ENCODE measurements at places on chromosomes 3 and 15.
A peak's percentile ranks its signal among the peaks of the same experiment; 100 is the strongest.

DNA sequence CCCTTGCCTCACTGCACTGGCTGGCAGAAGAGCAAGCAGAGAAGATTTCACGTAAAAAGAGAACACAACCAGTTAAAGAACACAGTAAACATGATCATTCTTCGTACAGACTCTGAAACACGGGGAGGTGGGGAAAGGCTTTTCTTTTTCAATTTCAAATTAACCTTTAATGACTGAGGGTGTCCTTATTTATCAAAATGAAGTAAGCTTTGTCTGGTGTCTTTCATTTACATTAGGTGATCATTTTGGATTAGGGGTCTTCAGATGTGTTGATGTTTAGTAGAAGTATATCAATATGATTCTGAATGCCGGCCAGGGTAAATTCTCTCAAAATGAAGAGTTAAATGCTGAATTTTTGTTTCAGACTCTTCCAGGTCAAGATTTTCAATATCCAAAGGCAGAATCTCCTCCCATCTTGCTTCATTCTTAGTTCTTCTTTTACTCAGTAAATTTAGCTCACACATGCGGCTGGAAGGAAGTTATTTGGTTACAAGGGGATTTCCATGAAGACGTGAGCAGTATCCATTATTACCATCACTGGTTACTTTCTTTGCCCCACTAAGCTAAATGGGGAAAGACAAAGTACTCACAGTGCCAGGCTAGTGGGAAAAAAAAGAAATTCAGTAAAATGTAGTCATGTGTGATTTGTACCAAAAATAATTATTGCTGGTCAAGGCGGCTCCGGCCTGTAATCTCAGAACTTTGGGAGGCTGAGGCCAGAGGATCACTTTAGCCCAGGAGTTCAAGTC is 272.2 kb upstream of the NR2F2 start:
- DNase-seq, result no peak

- DNase-seq, result no peak
Measured at GRCh38 chr3:127073941-127074820, 91.3 kb downstream of the PLXNA1 start.

DNA sequence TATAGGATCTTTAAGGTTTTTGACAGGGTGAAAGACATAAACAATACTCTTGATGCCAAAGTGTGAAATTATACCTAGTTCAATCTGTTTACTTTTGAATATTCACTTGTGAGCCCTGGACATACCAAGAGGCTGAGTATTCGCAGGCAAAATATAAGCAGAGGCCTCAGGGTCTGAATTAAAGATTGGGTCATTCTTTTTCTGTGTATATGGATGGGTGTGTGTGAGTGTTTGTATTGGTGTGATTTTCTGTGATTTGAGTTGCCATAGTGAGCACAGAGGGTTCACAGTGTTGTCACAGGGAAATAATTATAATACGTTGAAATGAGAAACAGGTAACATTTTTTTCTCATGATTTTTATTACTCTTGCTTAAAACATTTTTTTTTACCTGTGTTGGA is 770.7 kb upstream of the ALCAM start:
- DNase-seq, result no peak

DNA sequence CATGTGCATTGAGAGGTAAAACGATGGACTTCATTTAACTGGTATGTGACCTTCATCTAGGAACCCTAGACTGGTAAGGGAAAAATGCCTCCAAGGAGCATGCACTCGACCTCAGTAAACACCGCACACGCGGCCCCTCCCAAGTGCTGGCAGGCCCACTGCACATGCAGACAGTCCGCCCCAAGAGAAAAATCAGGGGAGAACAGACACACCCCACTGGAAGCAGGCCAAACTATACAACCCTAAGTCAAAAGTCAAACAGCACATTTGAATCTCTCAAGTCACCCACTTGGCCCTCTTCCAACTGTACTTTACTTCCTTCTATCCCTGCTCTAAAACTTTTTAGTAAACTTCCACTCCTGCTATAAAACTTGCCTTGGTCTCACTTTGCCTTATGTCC is 250.1 kb upstream of the HES1 start:
- no peak for DNase-seq

DNA sequence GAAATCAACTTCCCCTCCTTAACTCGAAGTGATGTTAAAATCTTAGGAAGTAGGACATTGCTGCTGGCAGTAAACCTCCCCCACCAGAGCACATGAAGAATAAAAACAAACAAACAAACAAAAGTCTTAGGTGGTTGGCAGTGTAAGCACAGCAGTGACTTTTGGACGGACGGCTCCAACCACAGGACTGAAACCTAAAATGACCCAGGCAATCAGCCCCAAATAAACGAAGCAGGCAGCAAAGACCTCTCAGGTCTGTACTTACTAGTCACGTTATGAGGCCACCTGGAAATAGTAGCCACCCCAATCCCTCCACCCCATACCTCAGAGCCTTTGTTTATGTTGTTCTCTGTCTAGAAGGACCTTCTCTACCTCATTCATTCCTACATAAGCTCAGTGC is 33.5 kb upstream of the HES1 start:
- DNase-seq, result no peak

- no peak for DNase-seq
Measured at GRCh38 chr3:101095693-101096430, 102.6 kb upstream of the ABI3BP start.

DNA sequence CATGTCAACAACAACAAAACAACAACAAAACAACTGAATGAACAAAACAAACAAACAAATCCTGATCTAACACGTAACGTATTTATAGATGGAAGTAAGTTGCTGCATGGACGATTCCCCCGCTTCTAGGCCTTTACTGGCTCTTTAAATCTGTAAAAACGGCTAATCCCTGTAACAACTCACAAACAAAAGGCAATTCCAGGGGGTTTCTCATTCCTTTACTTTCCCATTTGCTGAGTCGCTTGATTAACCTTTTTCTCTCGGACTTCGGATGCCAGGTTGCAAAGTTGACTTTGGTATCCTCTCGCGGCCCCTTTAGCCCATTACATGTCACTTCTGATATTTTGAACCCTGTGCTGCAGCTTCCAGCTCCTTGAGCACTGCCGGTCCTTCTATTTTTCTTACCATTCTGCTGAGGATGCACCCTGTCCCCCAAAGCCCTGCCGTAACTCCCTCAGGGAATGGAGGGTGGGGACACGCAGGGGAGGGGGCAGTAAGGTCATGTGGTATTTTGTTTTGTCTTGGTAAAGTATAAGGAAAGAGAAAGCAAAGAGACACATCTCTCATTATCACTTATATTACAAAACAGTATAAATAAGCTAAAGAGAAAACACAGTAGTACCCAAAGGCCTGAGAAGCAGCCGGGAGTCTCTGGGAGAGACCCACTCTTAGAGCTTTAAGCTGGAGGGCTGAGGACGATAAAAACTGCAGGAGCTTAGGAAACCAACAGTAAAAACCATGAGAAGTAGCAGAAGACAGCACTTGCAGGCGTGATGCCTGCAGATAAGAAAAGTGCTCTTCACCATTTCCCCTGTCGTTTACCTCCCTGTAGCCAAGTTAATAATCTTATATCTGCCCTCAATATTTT is 457.8 kb upstream of the ZNF717 start:
- DNase-seq, result no peak

- peak; percentile 97 for DNase-seq
Measured at GRCh38 chr15:72231066-72231832, at the start of gene PKM. Gene PKM (minus strand): TSS chr15:72231190. CDS start chr15:72219097, 12,093 bp downstream.

GRCh38 chr3:62293051-62293780 is 80.1 kb downstream of the FEZF2 start:
- no peak for DNase-seq

DNA sequence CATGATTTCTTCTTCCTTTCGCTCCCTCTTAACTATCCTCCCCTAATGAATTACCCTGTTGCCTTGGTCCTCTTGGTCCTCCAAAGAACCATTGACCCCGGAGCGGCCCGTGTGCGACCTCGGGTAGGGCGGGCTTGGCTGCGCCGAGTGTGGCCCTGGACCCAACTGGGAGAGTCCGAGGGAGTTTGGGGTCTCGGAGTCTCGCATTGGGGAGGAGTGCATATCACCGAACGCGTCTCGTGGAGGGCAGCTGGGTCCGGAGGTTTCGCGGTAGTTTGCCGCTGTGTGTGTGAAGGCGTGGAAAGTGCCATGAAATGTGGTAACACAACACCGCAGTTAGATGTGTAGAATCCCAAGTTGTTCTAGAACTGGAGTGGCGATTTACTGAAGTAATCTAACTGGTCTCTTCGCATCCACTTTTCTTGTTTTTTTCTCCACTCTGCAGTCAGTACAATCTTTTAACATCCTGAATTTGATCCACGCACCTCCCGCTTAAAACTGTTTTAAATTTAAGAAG is 363 bp downstream of the GTF2E1 start:
- peak; percentile 34 for DNase-seq

DNA sequence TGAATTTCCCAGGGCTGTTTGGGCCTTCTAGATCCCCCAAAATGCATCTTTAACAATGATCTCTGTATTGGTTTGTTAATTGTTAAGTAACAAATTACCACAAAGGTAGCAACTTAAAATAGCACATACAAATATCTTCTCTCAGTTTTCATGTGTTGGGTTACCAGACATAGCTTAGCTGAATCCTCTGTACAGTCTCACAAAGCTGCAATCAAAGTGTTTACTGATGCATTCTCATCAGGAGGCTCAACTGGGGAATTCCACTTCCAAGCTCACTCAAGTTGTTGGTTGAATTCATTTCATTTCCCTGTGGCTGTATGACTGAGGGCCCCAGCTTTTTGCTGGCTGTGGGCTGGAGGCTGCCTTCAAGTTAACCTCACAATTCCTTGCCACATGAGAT is 297.6 kb downstream of the RPLP1 start:
- DNase-seq, result no peak

GRCh38 chr3:102360183-102360860 is 74.5 kb upstream of the ZPLD1 start:
- DNase-seq, result no peak

GRCh38 chr3:129045675-129046036 is 14.9 kb upstream of the GP9 start:
- DNase-seq, result no peak

GRCh38 chr3:29128001-29128400 is 152.9 kb upstream of the RBMS3 start:
- DNase-seq, result no peak

- DNase-seq, result peak; percentile 85
Measured at GRCh38 chr3:61847784-61848462, 286.6 kb downstream of the PTPRG start.

DNA sequence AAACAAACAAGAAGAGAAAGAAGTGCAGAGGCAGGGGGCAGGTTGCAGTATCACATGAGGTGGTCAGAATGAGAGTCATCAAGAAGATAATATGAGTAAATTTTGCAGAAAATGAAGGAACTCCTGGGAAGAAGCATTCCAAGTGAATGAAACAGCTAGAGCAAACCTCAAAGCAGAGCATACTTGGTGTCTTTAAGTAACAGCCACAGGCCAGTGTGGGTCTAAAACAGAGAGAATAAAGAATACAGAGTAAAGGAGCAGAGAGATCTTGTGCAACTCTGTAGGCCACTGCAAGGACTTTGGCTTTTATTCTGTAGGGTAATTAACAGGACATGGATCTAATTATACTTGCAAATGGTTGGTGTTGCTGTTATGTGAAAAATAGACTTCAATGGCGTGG is 81.3 kb downstream of the STAC start:
- DNase-seq, result peak; percentile 63

- DNase-seq, result no peak
Measured at GRCh38 chr3:53038679-53039375, 7.0 kb downstream of the SFMBT1 start.

DNA sequence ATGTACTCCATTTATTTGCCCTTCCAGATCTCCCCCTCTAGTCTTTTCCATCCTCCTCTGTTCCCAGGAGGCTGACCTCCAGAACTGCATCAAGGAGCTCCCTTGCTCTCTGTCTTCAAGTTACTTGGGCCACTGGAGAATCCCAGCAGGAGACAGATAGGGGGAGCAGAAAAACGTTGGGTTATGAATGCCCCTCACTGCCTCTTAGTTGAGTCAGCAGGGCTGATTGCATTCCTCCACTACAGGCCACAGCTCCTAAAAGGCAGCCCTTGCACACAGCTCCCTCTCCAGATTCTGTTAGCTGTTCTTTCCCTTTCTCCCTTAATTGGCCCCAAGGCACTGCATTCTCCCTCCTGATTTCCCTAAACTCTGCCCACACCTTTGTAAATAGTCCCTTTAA is 12.4 kb upstream of the CEP152 start:
- no peak for DNase-seq

- no peak for DNase-seq
Measured at GRCh38 chr3:99071096-99071495, 169.6 kb upstream of the DCBLD2 start.

DNA sequence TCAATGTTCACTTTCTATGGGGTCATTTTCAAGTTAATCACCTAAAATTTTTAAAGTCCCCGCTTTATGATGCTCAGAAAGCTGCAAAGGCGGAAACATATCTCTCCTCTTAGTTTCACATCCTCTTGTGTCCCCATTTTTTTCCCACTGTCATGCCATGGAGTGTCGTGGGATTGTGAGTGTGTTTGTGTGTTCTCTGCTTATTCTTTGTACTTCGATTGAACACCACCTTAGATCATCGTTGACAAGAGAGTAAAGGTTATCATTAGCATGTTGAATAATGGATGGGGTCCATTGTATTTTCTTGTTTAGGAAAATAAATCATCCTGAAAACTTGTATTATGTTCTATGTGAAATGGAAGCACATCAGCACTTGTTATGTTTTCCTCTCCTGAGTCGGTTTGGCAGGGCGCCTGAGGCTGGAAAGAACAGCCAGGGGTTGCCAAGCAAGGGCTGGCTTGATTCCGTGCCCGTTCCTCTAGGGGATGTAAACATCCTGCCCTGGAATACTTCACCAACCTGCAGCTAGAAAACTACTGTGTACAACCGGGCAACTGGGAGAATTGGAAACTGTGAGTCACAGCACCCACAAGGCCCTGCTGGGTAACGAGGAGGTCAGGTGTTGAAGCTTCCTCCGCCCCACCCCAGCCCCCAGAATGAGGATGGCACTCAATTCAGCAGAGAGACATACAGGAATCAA is 67.2 kb downstream of the EIF4E3 start:
- no peak for DNase-seq

GRCh38 chr3:116002235-116002634 is 378.9 kb downstream of the GAP43 start:
- no peak for DNase-seq

- no peak for DNase-seq
Measured at GRCh38 chr3:28989646-28990089, 291.2 kb upstream of the RBMS3 start.

GRCh38 chr3:73520931-73521461 is 103.7 kb downstream of the PDZRN3 start:
- DNase-seq, result peak; percentile 60

DNA sequence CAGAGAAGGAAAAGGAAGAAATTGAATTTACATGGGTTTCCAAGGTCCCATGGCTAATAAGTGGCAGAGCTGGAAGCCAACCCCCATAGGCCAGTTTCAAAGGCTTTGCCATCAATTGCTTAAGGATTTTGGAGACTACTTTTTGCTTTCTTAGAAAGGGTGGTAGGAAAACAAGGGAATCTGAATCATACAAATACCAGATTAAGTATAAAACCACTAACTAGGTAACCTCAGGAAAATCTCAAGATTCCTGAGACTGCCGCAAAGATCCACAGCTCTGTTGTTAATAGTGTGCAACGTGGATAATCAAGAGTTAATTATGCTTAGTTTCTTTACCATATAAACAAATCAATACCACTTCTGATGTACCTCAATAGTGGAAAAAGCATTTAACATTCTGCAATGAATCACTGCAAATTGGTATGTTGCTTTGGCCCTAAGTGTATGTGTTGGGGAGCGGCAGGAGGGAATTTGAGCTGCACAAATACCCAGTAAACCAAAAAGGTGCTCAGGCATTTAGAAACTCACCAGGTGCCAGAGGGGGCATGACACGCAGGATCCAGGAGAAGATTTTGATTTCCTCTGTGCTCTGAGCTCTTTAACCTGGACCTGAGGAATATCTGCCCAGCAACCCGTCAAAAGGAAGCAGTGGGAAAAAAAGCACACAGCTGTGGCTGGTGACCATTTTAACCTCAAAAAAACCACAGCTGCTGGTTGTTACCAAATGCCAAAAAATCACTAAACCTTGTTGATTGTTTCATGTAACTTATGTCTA is 22.0 kb downstream of the AADAC start:
- DNase-seq, result peak; percentile 65

Data from fibroblast of mammary gland (primary cell).